ENCODE measurements at places on chromosomes 11 and 22.

GRCh38 chr11:34267013-34267412 is 90.8 kb downstream of the ABTB2 start:
- no peak for DNase-seq

GRCh38 chr22:39491696-39492095 is 10.4 kb upstream of the MIEF1 start:
- no peak for DNase-seq

DNA sequence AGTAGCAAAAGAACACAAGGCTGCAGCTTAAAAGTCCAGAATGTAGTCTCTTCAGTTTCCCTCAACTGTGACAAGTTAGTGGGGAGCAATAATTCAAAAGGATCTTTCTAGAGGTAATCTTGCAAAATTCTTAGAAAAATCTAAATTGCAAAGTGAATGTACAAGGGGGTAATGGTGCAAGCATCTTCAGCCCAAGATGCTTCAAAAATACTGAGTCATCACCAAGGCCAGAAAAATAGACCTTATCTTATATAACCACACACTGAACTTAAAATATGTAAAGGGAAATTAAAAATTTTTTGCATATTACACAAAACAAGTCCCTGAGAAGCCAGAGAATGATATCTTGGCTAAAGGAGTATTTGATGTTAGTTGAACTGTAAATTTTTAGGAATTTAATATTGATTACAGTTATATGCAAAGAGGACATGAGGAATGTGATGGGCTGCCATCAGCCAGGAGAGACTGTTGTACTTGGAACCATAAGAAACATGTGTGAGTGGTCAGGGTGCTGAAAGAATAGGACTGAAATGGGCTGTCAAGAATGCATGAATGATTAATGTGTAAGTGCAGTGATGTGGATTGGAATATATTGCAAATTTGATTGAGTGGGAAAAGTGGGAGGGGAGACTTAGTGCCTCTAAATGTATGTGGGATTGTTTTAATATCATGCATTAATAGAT is 85.7 kb upstream of the LIN7C start:
- no peak for DNase-seq

DNA sequence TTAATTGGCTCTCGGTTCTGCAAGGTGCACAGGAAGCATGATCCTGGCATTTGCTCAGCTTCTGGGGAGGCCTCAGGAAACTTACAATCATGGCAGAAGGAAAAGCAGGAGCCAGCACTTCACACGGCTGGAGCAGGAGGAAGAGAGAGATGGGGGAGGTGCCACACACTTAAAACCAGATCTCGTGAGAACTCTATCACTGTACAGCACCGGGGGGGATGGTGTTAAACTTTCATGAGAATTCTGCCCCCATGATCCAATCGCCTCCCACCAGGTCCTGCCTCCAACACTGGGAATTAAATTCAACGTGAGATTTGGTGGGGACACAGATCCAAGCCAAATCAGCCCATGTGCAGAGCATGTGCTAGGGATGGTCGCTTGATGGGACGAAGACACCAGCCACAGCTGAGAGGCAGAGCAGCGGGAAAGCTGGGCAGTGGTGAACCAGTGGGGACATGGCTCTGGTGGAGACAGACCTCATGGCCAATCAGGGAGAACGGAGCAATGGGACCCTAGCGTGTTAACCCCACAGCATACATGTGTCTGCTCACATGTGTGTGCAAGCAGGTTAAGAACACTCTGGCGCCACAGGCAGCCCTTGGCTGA is 6.2 kb downstream of the TANGO2 start:
- no peak for DNase-seq

DNA sequence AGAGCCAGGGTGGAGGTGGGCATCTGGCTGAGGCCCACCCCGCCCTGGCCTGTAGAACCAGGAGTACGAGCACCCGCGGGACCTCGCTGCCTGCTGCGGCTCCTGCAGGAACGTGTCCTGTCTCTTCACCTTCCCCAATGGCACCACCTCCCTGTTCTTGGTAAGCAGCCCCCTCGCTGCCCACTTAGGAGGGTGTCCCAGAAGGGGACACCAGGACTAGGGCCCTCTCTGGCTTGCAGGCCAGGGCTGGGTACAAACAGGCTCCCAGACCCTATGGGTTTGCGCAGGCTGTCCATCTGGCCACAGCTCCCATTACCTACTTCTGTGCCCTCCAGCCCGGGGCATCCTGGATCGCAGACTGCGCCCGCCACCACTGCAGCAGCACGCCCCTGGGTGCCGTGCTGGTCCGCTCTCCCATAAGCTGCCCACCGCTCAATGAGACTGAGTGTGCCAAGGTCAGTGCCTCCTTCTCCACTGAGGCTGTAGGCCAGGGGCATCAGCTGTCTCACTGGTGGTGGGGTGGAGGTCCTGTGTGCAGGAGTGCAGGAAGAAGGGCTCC is 77.5 kb upstream of the MYOD1 start:
- no peak for DNase-seq

GRCh38 chr11:124586238-124586860 is 16.6 kb downstream of the OR8A1 start:
- peak; percentile 12 for DNase-seq

DNA sequence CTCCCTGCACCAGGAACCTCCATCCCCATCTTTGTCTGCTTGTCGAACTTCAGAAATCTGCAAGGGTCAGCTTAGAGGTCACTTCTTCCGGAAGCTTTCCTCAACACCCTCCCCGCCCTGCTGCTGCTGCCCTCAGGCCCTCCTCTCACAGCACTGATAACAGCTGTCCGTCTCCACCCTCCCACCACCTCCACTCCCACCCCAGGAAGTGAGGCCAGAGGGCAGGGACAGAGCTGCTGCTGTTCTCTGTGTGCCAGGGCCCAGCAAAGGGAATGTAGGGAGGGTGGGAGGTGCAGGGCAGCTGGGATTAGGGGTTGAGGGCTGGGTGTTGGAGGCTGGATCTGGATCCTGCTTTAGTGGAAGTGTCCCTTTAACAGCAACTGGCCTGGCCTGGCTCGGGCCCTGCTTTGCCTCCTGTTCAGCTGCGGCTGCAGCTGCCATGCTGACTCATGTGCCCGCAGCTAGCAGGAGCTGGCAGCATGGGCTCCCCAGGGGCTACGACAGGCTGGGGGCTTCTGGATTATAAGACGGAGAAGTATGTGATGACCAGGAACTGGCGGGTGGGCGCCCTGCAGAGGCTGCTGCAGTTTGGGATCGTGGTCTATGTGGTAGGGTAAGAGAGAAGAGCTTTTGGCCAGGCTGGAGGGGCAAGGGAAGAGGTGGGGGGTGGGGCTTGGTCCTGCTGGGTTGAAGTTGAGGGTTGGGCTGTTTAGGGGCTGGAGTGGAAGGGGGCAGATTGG is at the start of gene P2RX6:
Gene P2RX6, plus strand, starts transcription at position 440 of the 740 bp plus-strand sequence. Its CDS starts 10 bp downstream, at position 450.
- DNase-seq: peak; percentile 74

DNA sequence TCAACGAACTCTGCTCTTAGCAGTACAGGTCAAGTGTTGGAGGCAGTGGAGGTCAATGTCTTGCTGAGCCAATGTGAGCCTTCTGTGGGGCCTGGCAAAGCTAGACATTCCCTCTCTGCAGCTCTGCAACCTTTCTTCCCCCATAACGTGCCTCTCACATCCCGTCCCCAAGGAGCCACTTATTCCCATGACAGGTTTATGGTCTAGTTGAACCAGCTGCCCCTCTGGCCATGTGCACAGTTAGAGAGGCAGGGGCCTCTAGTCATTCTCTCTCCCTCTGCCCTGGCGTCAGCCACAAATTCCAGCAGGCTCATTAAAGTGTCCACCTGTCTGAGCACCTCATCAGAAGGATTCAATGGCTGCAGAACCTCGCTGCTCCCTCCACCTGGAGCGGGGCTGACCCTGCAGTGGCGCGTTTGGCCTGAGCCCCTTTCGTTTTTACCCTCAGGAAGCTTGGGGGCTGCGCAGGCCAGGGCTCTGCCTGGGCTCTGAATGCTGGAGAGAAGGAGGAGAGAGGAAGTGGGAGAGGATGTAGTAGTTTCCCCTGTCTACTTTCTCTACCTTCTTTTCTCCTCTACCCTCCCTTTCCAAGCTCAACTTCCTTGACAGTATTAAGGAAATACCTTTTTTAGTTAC is 302.1 kb upstream of the B3GAT1 start:
- DNase-seq: no peak

DNA sequence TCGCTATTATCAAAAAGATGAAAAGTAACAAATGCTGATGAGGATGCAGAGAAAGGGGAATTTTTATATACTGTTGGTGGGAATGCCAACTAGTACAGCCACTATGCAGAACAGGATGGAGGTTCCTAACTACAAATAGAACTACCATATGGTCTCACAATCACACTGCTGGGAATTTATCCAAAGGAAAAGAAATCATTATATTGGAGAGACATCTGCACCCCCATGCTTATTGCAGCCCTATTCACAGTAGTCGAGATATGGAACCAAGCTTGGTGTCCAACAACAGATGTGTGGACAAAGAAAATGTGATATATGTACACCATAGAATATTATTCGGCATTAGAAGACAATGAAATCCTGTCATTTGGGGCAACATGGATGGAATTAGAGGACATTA is 19.6 kb upstream of the POU2AF2 start:
- DNase-seq: no peak

GRCh38 chr11:10693509-10694081 is at the start of gene IRAG1:
IRAG1 (minus strand) TSS chr11:10693755; CDS start chr11:10693602, 153 bp downstream.
- DNase-seq: no peak

DNA sequence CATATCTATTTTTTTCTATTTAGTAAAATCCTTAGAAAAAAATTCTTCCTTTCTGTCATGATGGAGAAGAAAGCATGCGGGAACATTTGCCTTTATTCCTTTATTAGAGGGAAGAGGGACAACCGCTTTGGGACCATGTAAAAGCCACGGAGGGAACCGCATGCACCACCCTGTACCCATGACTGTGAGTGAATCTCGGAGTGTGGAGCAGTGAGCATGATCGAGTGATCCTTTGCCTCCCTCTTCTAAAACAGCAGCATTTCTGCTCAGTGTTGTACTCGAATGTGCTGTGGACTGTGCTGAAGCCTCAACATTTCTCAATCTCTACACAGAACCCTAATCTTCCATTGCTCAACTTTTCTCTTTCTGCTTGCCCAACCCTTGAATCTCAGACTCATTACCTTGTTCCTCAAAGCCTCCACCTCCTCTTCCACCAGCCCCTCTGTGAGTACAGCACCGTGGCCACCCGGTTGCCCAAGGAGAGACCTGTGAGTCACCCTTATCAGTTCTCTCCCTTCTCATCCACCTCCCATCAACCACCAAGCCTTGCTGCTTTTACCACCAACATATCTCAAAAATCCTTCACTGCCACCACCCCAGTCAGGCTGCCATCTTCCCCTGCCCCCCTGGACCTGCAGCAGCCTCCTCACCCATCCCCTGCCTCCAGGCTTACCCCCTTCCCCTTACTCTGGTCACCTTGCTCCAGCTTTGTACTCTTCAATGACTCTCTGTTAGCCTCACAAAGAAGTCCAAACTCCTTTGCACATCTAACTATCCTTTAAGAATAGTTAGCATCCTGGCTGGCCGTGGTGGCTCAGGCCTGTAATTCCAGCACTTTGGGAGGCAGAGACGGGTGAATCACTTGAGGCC is 103.1 kb downstream of the NAT10 start:
- DNase-seq: no peak

DNA sequence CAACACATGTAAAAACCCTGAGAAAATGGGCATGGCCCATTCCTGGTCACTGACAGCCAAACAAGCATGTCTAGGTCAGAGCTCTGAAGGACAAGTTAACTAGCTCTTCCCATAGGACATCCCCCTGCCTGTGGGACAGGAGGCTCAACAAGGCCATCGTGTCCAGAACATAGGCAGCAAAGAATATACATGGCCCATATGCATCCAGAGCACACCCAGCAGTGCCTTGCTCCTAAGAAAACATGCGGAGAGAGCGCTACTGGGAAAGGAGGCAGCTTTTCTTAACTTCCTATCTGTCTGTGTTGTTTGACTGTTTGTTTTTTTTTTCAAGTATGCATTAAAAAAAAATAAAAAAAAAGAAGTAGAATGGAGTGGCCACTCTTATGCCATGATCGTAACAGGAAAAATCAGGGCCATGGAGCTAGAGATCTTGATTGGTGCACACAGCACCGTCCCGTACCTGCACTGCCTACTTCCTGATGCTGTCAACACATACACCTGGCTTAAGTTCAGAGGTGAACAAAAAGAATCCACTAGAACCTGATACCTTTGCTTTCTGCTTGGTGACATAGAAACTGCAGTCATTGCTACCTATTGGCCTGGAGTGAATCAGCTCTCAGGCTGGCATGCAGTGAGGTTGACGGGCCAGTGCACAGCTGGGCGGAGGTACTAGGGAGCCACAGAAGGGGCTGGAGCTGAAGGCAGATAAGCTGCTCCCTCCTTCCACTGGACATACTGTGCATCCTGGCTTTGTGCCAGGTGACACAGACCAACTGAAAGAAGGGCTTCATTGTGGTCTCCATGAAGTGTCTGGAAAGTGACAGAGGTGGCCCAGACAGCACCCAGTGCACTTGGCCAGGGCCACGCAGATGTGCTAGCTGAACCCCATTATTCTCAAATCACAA is 11.9 kb downstream of the UFD1 start:
- DNase-seq: no peak

DNA sequence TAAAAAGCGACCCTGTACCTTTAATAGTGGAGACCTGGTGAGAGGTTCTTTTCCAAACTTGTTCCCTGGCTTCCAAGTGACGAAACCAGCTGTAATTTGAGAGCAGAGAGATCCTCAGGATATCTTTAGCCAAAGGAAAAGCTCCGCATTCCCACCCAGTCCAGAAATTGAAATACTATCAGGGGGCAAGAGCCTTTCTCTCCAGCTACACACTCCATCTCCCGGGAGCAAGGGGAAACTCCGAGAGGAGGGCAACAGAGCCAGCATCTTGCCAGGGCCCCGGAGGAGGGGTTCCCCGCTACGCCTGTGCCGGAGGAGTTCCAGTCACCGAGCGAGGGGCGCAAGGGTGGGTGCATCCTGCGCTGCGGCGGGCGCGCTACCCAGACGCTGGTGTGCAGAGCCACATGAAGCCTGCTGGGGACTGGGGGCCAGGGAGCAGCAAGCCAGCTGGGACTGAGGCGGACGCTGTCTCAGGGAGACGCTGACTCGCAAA is at the start of gene FIBIN:
Gene FIBIN, plus strand, starts transcription at position 148 of the 493 bp plus-strand sequence. CDS start 415 bp downstream, outside the sequence.
- peak; percentile 71 for DNase-seq

Data from HuH-7 (cell line).